Nasal cavity respiratory epithelium epithelial cell of viscerocranial mucosa (primary cell): ENCODE measurements at places on chromosomes 12 and 14. TPM values are rescaled to one million over a fixed set of nuclear protein-coding genes. Genes with fewer than 3 reads are reported as not detected.

CCDC85C gene
- total RNA-seq = 30.8 and 49.6 TPM in 2 replicates

CCDC177 gene
- not detected in 2 replicates for total RNA-seq

ERH gene
- 89.8 and 119 TPM in 2 replicates for total RNA-seq

CEP128 gene
- total RNA-seq = 2.4 and 5.1 TPM in 2 replicates

TRPV4 gene
- total RNA-seq = 0.68 and 3.6 TPM in 2 replicates
